ENCODE measurements at places on chromosomes 3 and 15.
A peak's percentile ranks its signal among the peaks of the same experiment; 100 is the strongest.

DNA sequence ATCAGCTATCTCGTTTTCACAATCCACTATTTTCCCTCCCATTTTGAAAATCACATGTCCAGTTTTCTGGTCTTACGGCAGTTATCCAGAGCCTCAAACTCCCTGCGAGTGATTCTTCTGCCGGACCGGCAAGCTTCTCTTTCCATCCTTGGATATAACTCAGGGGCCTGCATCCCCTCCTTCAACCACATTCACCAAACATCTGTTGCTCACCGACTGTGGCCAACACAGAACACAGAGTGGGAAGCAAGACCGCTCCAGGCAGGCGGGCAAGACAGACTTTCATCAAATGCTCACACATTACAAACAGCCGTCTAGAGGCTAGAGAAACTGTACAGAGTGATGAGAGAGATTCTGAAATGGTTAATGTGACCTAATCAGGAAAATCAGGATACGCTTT lies 7.6 kb upstream of the SLC12A8 start:
- no peak for DNase-seq

DNA sequence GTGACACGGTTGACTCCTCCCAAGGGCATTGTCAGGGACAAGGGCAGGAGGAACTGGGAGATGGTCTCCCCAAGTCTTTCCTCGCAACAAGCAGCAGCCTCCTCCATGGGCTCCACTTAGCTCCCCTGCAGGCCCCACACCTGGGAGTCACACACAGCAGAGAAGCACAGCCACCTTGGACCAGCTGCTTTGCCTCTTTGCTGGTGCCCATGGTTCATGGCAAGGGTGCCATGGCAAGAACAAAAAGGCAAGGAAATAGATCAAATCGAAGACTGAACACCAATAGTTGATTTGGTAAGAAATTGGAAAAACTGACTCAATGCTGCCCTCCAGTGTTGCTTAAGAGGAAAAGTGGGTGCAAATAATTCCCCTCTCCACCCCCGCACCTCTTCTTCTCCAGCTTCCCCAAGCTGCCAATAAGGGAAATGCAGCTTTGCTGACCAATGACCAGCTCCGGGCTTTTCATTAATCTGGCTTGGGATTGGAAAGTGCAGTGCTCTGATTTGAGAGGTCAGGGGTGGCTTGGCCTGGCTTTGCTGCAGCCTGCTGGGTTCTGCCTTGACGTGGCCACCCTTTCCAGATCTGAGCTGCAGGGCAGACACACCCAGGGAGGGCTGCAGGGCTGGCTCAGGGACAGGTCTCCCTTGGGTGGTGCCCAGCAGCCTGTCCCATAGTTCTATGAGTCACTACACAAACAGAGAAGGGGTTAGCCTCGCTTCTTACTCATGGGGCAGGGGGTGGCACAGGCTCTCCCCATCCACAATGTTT lies 162.0 kb downstream of the KLF13 start:
- no peak for DNase-seq

DNA sequence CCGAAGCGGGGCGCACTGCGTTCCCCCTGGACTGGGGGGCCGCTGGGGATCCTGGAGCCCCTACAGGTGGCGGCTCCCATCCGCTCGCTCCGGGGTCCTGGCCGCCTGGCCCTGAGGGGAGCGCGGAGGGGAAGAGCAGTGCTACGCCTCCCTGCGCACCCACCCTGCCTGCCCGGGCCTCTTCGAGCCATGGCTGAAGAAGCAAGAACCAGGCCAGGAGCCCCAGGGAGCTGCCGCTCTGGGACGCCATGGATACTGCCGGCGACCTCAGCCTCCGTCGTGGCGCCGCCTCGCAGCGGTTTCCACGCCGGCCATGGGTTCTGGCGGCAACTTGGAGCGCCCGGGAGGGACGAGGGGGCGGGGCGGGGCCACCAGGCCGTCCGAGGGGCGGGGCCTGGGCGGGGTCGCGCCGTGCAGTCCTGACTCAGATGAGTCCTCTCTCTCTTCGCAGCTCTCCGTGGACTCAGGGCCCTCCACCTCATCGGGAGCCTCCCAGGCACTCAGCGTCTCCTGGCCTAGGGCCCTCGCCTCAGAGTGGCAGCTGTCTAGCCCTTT lies 50.9 kb downstream of the MYL3 start:
- DNase-seq: no peak

- peak; percentile 50 for DNase-seq
Observed at GRCh38 chr15:78979456-78980320, 34.8 kb upstream of the CTSH start.

- DNase-seq: peak; percentile 4
Observed at GRCh38 chr15:87477737-87478686, 778.5 kb downstream of the NTRK3 start.

GRCh38 chr15:29031502-29032228 lies 145.9 kb downstream of the APBA2 start:
- no peak for DNase-seq

DNA sequence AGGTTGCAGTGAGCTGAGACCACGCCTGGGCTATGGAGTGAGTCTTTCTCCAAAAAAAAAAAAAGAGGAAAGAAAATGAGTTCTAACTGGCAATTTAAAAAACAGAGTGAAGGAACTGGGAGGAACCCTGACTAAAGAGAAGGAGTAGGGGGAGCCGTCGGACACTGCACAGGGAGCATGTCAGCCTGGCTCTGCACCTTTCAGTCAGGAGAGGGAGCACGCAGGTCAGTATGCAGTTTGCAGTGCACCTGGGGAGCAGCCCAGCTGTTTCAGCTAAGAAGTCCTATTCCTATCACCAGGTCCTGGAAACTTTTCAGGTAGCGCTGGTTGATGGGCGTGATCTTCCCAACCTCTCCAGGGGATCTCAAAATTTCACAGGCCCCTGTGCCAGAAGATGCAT lies 14.9 kb upstream of the ZXDC start:
- no peak for DNase-seq

DNA sequence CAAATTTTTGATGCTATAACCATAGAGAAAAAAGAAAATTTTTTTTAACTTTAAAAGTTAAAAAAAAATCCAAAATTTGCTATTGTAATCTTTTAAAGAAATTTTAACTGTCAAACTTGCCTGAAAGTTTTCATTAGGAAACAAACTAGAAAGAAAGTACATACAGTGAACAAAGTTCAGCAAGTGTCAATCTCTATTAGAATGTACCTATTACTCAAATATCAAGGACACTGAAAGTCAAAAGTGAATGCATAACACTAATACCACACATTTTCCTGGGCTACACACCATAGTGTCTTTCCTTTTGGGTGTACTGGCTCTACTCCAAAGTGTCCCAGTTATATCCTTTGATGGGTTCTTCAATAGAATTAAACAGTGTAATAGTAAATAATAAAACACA lies 56.8 kb downstream of the LRRFIP2 start:
- DNase-seq: no peak

DNA sequence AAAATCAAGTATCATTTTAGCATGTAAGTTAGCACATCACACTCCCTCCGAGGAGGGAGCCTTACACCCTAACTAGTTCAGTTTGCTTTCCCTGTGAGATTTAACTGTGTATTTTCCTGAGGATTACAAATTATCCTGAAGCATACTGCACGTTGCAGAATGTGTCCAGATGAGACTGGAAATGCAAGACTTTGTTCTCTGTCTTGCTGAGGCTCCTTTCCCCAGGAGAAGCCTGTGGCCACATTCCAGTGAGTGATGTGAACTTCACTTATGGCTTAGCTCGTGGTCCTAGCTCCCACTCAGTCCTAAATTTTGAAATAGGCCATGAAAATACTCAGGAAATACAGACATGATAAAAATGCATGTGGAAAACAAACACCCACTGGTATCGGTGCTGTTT lies 23.7 kb downstream of the PDZRN3 start:
- DNase-seq: no peak
